GF-D8 (cell line): ENCODE measurements at places on chromosomes 2 and 18.

GRCh38 chr2:123670286-123670685 is 354.8 kb upstream of the CNTNAP5 start:
- no peak for DNase-seq

DNA sequence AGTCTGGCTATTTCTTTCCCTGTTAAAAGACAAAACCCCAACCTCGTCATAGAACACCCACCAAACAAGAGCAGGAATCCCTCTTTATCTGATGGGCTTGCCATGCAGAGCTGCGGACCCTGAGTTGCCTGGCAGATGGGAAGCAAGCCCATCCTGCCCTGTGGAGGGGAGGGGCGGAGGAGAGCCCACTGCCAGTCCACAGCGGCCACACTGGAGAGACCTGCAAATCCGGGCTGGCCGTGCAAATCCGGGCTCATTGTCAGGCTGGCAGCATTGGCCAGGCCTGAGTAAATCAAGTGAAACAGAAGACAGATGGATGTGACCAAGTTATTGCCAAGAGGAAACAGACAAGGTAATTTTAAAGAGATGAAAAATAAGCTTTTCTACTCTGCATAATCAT is 22.0 kb downstream of the MYL12B start:
- no peak for DNase-seq

DNA sequence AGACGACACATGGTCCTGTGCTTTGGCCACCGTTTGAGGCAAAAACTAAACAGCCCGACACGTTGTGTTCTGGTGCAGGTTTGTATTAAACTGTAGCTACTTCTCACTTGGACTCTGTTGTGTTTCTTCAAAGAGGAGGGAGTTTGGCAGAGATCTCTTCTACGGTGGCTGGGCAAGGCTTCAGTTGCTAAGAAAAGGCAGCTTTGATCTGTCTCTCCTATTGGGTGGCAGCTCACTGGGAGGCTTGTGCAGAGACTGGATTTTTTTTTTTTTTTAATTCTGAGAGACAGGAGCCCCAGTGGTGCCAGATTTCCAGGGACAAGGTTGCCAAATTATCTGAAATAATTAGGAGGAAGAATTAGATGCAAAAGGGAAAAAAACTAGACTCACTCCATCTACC is 20.2 kb upstream of the MAPRE3 start:
- DNase-seq, result no peak

GRCh38 chr18:47997338-47997780 is 66.9 kb upstream of the SMAD2 start:
- no peak for DNase-seq

DNA sequence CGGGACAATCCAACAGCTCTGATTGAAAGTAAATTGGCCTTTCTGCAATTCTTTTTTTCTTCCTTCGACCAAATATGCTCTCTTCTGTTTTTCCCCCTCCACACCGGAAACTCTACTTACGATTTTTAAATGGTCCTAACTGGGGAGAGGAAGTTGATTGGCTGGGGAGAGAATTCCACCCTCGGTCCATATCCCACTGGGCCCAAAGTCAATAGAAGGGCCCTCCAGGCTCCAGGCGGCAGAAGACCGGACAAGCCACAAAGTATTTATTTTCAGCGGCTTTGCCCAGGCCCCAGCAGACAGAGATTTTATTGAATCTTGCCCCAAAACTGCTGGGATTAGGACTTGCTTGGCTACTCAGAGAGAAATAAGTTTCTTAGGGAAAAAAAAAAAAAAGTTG is 37.1 kb upstream of the SMAD7 start:
- DNase-seq, result no peak

GRCh38 chr2:1606421-1607235 is 137.7 kb downstream of the PXDN start:
- no peak for DNase-seq

- DNase-seq, result no peak
Observed at GRCh38 chr2:18975506-18976167, 382.8 kb downstream of the OSR1 start.

DNA sequence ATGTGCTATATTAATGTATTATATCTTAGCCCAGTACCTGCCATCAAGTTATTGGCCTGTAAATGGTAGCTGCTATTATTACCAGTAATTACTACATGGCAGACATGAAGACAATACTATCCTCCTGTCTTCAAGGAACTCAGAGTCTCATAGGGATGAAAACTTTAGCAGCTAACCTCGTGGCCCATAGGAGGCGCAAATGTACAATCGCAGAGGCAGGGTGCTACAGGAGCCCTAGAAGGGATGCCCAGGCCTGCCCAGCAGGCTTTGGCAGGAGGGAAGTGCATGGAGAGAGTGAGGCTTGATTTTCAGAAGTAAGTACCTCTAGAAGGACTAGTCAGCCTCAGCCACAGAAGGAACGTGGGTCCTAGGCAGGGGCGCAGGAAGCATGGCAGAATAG is 44.7 kb upstream of the KIDINS220 start:
- no peak for DNase-seq

DNA sequence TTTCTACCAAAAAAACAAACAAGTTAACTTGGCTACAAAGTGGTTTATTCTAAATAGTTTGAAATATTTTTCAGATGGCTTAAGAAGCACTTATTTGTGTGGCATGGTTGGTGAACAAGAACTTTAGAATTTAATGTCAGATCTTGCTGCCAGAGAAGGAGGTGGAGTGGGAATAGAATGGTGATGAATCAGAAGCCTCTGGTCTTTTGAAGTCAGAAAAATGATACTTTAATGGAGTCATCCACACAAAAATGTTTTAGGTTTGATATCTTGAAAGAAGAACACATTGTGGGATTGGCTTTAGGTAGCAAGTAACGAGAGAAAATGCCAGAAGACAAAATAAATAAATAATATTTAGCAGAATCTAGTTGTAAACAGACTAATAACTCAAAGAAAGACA is 243.1 kb upstream of the FANCL start:
- DNase-seq, result no peak
